ENCODE measurements at places on chromosomes 4 and X.
A peak's percentile ranks its signal among the peaks of the same experiment; 100 is the strongest.

DNA sequence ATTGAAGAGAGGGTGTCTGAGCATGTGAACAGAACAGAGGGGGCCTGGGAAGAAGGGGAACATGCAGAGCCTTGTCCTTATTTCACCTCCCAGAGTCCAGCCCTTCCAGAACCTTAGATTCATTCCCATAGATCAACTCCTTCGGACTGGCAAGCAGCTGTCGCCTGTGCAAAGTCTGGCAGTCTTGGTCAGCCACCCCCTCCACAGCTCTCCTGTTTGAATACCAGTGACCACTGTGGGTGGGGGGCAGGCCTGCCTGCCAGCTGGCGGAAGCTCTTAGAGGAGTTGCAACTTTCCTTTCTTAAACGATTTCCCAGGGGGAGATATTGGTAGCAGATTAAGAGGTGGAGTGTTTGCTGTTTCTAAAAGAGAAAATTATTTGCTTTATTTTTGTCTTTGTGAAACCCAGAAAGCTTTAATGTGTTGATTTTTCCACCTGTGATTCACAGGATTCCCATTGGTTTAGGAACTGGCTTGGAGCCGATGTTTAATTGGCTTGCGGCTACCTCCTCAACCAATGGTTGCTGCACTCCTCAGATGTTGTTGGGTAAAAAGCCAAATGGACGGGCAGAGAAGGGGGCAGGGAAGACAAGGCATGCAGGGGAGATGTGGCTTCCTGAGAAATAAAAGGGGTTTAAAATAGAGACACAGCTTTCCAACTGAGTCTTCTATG, 62.2 kb upstream of the PRPS1 start:
- no peak for DNase-seq

GRCh38 chr4:163474027-163474426, 473 bp upstream of the TKTL2 start:
- DNase-seq: no peak

- DNase-seq: no peak
Observed at GRCh38 chrX:40912576-40912975, 172.7 kb upstream of the USP9X start.

GRCh38 chrX:129646566-129647417, 8.0 kb downstream of the APLN start:
- DNase-seq: no peak

DNA sequence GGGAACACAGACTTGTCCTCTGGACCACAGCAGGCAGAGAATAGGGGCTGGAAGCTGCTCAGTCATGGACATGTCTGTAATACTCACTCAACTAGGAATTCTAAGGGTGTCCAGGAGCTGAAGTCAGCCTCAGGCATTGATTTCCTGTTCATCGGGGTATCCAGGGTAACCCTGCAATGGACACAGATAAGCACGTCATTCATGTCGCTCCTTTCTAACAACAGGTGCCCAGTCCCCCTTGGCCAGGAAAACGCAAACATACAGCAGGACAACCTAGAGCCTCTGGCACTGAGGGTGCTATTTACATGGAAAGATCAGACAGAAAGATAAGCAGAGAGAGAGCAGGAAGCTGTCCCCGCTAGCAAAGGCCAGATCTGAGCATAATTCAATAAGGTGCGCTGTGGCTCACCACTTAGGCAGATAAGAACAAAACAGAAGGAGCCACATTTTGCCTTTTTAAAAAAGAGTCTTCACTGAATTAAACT, 21.3 kb downstream of the QDPR start:
- no peak for DNase-seq

DNA sequence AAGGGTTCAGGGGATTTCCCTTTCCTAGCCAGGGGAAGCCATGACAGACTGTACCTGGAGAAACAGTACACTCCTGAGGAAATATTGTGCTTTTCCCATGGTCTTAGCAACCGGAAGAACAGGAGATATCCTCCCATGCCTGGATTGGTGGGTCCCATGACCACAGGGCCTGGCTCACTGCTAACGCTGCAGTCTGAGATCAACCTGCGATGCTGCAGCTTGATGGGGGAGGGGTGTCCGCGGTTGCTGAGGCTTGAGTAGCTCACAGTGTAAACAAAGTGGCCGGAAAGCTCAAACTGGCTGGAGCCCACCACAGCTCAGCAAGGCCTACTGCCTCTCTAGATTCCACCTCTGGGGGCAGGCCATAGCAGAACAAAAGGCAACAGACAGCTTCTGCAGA, 819.5 kb downstream of the TECRL start:
- DNase-seq: no peak

DNA sequence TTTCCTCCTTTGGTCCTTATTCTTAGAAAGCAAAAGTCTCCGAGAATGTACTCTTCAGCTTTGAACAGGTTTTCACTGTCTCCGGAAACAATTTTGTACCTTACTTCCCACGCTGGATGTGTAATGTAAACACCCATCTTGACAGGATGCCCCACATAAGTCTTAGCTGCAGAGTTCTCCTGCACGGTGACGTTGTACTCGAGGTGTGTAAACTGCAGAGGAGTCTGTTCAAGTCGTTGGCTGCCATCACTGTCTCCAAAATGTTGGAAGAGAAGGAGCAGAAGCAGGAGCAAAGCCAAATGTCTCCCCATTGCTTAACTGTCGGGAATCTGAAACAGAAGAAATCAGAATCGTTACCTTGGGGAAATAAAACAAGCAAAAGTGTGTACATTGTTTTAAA, 14.1 kb downstream of the FAT1 start:
- DNase-seq: no peak

DNA sequence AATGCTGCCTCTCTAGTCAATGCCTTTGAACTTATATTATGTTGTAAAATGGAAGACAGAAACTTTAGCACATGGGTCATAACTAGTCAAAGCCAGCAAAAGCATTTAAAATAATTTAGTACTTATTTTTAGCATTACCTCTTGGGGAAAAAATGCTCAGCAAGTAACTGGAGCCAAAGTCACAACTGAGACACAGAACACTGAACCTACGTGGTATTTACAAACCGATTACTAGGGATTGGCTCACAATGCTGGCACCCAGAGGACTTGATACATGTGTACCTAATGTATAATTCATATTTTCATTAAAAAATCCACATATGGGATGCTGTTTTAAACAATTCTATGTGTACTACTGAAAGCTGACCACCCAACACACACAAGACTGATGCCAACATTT, 38.4 kb downstream of the PHKA2 start:
- DNase-seq: no peak

GRCh38 chr4:163344147-163345125, 744 bp downstream of the NPY5R start:
- DNase-seq: no peak

GRCh38 chrX:1212532-1212931, at the start of gene CRLF2:
CRLF2 (minus strand) TSS chrX:1212649; CDS start chrX:1212634, 15 bp downstream.
- DNase-seq: no peak

DNA sequence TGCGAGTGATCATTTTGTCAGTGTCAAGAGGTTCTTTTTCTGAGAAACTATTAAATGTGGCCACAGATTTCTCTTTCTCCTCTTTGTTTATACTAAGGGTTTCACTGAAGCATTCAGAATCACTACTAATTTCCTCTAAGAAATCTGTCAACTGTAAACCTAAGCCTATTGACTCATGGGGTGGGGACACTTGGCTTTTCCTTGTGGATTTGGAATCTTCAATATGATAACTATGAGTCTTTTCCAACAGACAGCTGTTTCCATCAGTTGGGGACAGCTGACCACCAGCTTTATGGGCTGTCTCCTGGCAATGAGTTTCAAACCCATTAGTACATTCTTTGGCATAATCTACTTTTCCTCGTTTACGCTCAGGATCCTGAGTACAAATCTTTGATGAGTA, 13.8 kb downstream of the PGRMC1 start:
- DNase-seq: no peak

DNA sequence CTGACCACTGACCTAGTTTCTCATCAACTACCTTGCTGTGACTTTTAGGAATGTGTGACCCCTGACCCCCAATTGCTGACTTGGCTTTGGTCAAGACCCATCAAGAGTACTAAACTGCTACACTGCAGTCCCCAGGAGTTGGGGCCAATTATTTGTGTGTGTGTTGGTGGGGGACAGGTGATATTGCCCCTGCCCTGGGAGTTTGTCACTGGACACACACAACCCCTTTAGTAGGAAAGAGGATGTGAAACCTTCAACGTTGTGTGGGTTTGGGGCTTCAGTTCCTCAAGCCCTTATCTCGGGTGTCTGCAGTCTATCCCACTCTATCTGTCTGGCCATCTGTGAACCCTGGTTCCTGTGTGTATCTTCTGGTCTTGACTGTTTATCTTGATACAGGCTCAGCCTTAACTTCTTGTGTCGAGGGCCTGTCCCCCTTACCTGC, 6.5 kb downstream of the SASH3 start:
- no peak for DNase-seq

DNA sequence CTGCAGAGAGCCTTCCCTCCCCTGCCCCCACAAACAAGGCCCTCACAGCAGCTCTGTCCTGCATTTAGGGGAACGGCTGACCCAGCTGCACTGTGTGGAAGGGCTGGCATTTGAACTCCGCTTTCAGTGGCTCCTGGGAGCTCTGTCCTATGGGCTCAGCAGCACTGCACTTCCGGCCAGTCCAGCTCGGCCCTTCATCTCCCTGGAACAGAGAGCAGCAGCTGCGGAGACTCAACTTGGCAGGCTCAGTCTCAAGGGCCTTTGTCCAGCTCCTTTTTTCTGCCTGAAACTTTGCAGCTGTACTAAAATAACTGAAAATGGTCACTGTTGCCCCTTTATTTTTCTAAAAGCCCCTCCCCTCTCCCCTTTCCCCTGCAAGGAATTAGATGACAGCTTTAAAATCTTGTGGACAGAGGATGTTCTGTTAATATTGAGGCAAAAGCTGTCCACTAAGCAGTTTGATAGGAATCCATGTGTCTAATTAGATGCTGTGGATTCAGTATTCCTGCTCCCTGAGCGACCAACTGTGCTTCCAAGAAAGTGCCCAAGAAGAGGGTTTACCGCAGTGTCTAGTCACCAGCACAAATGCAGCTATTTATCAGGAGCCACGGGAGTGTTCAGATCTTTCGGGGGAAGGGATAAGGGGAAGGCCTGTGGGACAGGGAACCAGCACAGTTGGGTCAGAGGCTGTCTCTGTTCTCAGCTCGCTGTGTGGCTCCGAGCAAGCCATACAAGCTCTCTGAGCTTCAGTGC, 133.1 kb downstream of the AFAP1 start:
- DNase-seq: no peak

GRCh38 chr4:94583914-94584641, 132.3 kb downstream of the PDLIM5 start:
- no peak for DNase-seq

DNA sequence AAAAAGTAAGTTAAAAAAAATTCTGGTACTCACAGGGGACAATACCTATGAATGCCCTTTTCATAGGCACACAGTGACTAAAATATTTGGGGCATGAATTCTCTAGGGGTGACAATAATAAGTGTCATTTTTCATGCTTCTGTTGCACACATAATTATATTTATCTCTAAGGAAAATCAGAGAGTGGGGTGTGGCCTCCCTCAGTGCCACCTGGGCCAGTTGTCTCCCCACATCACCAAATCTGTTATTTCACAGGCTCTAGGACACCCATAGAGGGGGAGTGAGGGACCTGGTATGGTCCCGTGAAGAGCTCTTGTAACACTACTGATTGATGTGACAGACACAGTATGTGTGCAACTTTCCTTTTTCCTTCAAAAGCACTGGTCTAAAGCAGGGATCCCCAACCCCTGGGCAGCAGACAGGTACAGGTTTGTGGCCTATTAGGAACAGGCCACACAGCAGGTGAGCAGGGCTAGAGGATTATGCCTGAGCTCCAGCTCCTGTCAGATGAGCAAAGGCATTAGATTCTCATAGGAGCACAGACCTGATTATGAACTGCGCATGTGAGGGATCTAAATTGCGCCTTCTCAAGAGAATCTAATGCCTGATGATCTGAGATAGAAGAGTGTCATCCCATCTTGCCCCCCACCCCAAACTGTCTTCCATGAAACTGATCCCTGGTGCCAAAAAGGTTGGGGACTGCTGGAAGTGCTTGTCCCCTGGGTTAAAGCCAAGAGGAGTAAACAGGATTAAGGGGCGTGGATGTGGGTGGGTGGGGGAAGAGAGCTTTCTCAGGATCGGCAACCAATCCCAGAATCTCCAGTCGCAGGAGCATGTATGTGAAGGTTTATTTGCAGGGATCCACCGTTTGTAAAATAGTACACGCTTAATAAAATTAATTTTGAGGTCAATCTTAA, 856 bp downstream of the SLC9B1 start:
- DNase-seq: peak; percentile 58

GRCh38 chr4:147730333-147730732, 1.6 kb upstream of the ARHGAP10 start:
- DNase-seq: no peak

- DNase-seq: no peak
Observed at GRCh38 chr4:38907696-38908270, 40.2 kb downstream of the FAM114A1 start.

- DNase-seq: no peak
Observed at GRCh38 chr4:1234309-1234695, 14.6 kb downstream of the CTBP1 start.

- DNase-seq: no peak
Observed at GRCh38 chrX:27918799-27919198, 62.5 kb downstream of the DCAF8L1 start.

- DNase-seq: peak; percentile 70
Observed at GRCh38 chr4:186643501-186644310, 80.0 kb downstream of the FAT1 start.

DNA sequence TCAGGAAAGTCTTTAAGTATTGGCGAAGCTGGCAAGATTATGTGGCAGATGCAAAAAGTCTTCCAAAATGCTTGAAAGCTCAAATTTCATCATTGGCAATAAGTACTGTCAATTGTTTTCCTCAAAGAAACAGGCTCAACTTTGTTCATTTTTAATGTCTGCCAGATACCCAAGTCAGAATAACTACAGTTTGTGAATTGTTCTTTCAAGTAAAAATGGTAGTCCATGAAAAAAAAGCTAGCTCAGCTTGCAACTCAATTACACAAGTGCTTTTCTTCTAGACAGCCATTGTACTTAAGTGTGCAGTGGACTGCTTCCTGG, 70.5 kb downstream of the AFF1 start:
- no peak for DNase-seq

DNA sequence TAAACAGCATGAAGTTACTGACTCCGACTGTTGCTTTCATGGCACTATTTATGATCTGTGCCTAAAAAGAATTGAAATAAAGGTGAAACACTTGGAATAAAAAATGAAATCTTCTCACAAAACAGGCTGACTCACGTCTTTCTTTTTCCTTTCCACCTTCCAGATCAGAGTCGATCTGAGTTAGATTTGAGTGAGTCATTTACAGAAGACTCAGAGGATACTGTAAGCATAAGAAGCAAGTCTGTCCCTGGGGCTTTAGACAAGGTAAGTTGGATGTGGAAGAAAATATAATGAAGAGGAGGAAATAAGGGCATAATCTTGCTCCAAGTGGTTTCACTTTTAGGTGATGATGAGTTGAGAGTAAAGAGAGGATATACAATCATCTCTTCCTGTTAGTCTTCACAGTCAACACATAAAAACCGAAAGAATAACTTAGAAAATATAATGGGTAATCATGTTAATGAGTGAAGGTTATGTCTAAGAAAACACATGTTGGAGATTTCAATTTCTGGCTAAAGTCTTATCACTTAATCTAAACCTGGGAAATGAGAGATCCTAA, 89.7 kb downstream of the SYTL5 start:
- DNase-seq: peak; percentile 34

GRCh38 chrX:22795671-22796070, 204.1 kb upstream of the DDX53 start:
- DNase-seq: no peak
